Activated CD4-positive, alpha-beta T cell treated with anti-CD3 and anti-CD28 coated beads, Interleukin-2, amount 50 U/mL, for 48 hours (primary cell): ENCODE measurements at places on chromosomes 6 and 20.

- DNase-seq: no peak
Observed at GRCh38 chr6:138307816-138308730, 69.6 kb upstream of the SMIM28 start.

GRCh38 chr6:44034391-44034861, 92.8 kb downstream of the MRPL14 start:
- no peak for DNase-seq

GRCh38 chr20:53938739-53939138, 131.7 kb downstream of the BCAS1 start:
- DNase-seq: no peak

- no peak for DNase-seq
Observed at GRCh38 chr6:125827788-125828320, 37.1 kb downstream of the NCOA7 start.

DNA sequence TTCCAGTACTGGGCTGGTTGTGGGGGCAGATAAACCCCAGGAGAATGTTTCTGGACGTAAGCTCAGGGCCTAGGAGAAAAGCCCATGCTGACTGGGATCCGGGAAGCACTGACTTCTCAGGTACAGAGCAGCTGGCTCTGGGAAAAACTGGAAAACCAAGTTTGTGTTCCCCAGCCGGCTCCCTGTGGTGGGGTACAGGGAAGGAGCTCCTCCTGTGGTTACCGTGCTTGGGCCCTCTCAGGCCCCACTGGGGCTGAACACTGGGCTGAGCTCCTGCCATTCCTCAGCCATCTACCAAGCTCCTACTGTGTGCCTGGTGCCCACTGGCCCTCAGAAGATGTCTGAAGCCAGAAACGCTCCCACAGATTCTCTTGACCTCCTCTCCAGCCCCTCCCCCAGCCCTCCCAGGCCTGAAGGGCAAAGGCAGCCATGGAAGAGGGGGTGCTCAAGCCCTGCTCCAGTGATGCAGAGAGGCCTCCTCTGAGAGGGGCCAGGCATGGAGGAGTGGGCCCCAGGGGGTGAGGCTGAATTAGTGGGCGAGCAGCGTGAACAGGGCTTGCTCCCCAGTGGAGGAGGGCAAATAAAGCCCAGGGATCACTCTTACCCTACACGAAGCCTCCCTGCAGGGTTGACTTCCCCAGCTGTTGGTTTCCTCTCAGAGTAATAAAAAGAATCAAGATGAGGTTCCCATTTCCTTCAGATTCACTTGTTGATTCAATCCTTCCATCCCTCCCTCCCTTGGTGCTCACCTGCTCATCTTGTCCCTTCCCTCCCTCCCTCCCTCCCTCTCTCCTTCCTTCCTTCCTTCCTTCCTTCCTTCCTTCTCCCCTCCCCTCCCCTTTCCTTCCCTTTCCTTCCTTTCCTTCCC, 100.0 kb downstream of the VEGFA start:
- no peak for DNase-seq

GRCh38 chr6:43457643-43458042, 2.3 kb upstream of the DLK2 start:
- DNase-seq: no peak

- peak; percentile 28 for DNase-seq
Observed at GRCh38 chr20:43821795-43822194, 92.9 kb upstream of the TOX2 start.

GRCh38 chr6:12449447-12449846, 159.3 kb downstream of the EDN1 start:
- no peak for DNase-seq

GRCh38 chr20:23344336-23344735, 6.3 kb upstream of the NXT1 start:
- no peak for DNase-seq

DNA sequence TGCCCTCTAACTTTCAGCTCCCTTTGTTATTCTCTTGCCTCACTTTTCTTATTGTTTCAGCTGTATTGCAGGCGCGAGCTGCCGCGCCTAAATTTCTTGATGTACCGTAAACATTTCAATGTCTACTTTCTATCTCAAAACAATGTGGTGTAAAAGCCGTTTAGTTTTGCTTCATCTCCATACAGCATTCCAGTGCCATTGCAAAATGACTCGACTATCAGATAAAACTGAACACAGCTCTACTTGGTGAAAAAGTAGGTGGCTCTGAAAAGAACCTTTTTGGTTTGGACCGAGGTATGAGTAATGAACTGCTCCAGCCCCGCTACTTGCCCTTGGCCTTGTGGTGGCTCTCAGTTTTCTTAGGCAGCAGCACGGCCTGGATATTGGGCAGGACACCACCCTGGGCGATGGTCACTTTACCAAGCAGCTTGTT, 74.6 kb downstream of the OR2B2 start:
- DNase-seq: no peak
